ENCODE measurements at places on chromosomes 2 and 18. TPM values are rescaled to one million over a fixed set of nuclear protein-coding genes. Genes with fewer than 3 reads are reported as not detected.
A peak's percentile ranks its signal among the peaks of the same experiment; 100 is the strongest.

- no peak for DNase-seq
Measured at GRCh38 chr18:8794156-8794933, 89.0 kb downstream of the MTCL1 start.

DNA sequence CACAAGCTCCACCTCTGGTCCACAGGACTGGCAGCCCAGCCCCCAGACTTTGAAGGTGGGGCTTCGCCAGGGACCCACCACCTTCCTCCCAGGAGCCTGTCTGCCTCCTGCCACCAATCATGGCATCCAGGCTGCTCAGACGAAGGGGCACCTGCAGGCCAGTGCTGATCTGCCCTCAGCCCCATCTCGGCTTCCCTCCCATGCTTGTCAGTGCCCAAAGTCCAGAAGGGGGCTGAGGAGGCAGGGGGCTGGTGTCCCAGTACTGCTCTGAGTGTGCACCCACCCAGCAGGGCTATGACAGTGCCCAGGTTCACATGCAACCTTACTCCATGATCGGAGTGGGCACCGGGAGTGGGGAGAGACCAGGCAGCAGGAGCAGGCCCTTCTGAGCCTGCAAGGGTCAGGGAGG lies 25.3 kb upstream of the RUFY4 start:
- no peak for DNase-seq

GRCh38 chr18:72672364-72673184 lies 128.4 kb upstream of the CBLN2 start:
- no peak for DNase-seq

DNA sequence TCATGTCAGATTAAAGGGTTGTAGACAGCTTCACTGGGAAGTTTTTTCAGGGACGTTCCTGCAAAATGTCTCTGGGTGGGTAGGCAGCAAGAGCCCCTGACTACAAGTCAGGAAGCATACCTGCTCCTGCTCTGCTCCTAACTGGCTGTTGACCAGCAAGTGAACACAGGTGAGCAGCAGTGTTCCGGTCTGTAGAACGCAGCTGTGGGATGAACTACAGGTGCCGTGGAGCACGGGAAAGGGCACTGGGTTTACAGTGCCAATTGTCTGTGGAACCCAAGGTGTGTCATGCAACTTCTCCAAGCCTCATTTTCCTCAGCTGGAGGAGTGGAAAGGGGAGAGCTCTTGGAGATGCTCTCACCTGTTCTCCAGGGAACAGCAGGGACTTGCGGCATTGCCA lies 6.6 kb downstream of the ASB18 start:
- no peak for DNase-seq

GRCh38 chr2:11692966-11693521 lies 23.0 kb upstream of the NTSR2 start:
- DNase-seq, result peak; percentile 92

DNA sequence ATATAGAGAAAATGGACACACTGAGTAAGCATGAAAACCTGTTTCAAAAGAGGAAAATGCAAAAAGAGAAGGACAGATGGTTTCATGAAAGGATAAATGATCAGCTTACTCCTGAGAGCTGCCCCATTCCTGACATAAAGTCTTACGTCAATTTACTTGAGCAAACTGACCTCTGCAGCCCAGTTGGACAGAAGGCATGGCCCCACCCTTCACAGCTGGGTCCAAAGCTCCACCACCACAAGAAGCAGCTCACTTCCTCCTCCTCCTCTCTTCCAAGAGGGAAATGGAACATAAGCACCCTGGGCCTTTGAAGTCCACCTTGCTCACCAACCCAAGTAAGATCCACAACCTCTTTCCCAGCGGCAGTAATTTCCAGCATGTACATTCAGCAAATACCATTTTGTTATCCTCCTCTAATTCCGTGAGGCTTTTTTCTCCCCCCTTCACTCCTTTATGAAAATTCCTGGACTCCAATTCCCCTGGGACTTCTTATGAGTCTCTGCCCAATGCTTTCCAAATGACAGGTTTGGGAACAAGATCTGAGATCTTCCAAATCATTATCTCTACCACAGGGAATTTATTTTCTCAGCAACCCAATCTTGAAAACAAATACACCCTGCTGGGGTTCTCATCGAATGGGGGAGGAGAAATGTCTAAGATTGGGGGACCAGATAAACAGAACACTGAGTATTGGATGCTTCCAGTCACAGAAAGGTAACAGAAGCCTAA lies 10.1 kb downstream of the COL4A4 start:
- DNase-seq, result peak; percentile 60

DNA sequence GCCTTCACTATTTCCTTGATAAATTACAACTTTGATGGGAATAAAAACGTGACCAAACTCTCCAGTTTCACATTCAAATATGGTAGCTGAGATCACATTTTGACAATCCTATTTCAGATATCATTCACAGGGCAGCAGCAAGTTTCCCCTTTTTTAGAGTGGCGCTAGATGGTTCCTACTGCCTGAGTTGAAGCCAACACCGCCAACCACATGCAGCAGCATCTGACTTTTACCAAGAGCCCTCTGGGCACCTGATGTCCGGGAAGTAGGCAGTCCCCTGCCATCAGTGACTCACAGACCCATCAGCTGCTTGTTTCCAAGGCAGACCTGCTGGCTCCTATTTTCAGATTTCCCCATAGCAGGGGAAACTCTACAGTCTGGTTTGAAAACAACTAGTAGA lies 4.0 kb upstream of the MREG start:
- no peak for DNase-seq

DNA sequence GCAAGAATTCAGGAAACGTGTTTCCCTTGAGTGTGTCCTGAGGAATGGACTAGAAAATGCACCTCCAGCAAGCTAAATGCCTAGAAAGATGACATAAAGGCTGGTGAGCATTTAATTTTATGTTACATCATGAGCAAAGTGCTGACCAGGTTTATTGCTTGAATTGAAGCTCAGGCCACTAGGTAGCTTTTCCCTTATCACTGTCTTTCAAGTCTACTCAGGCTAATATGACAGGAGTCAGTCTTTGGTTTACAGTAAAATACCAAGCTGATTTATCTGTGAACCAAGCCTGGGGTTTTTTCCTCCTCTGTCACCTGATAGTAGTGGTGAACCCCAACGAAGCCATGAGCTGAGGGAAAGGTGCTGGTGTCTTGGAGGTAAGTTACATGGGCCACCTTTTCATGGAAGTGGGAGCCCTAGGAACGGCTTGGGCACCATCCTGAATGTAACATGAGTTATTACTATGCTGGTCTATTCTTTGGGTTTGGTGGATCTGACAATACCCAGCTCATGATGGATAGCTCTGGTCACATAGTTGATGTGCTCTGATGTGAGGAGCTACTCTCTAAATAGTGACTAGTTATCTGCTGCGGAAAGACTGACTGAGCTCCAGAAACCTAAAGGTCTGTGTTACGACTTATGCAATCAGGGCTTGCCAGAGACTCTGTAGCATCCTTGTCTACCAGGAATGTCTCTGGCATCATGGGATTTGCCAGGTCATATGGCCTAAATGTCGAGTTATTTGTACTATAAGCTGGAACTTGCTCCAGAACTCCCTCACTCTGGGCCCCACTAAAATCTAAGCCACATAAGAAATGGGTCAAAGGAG lies 39.8 kb downstream of the NUP35 start:
- no peak for DNase-seq

DNA sequence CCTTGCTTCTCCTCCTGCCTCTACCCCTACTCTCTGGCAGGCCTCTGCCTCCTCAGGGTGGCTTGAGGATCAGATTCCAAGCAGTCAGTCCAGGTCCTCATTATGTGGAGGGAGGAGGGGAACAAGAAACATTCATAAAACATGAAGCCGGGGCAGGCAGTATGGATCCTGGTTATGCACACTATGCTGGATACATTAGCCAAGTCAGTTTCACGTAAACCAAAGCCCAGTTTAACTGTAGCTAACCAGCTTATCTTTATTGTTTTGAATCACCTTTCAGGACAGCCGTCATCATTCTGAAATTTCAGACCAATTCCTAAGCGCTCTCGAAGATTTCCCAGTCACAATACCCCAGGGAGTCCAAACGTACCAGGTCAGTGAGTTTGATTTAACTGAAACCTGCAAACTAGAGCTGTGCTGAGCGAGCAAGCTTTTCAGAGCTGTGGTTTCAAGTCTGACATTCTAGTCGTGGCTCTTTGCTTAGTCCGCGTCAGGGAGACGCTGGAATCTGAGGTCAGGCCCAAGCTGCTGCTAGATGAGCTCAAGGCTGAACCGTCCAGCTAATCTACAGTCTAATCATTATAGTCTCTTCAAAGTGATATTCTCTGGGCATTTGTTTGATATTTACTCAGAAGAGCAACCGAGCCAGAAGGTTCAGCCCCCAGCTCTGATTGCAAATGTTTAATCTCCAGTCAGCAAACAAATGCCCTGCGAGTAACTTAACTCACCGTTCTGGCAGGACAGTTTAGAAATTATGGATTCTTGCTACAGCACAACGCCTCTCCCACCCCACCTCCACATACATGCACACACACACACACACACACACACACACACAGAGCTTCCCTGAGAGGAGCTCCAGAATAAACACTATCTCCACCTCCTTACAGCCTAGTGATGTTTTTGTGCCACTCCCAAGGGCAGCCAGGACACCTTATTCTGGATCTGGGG lies 63.8 kb upstream of the BZW1 start:
- DNase-seq, result no peak

GRCh38 chr2:187453078-187453641 lies 5.1 kb upstream of the CALCRL start:
- DNase-seq, result no peak

GRCh38 chr2:240126731-240127130 lies 9.4 kb downstream of the COPS9 start:
- no peak for DNase-seq

GRCh38 chr2:84077496-84077895 lies 381.6 kb downstream of the SUCLG1 start:
- peak; percentile 75 for DNase-seq

GRCh38 chr2:9310377-9310776 lies 103.8 kb downstream of the ASAP2 start:
- DNase-seq, result no peak

GRCh38 chr2:36777788-36778187 lies 81.3 kb downstream of the VIT start:
- DNase-seq, result no peak

GRCh38 chr18:51168026-51168742 lies 29.3 kb downstream of the MEX3C start:
- no peak for DNase-seq

- no peak for DNase-seq
Measured at GRCh38 chr2:43540021-43540779, 55.6 kb downstream of the THADA start.

The RBMS1 gene
- 9.7 TPM for total RNA-seq

The GPAT2 gene
- 3.2 TPM for total RNA-seq

The FEZ2 gene
- total RNA-seq, result 57.5 TPM

The TMEM150A gene
- total RNA-seq, result 20.9 TPM

The GNAL gene
- total RNA-seq, result 5.3 TPM
